Sciatic nerve (tissue), 2 donors: ENCODE measurements at places on chromosomes 2 and 18. TPM values are rescaled to one million over a fixed set of nuclear protein-coding genes. Genes with fewer than 3 reads are reported as not detected.
A peak's percentile ranks its signal among the peaks of the same experiment; 100 is the strongest.

GRCh38 chr2:55099878-55100820 is 49.9 kb upstream of the RTN4 start:
- DNase-seq, result no peak

GRCh38 chr18:76450452-76451395 is 44.3 kb downstream of the ZNF516 start:
- DNase-seq, result peak; percentile 79

The CIDEA gene
- total RNA-seq, result 5.0 TPM

GRCh38 chr2:4762951-4763376 is 929.2 kb upstream of the SOX11 start:
- DNase-seq, result no peak

DNA sequence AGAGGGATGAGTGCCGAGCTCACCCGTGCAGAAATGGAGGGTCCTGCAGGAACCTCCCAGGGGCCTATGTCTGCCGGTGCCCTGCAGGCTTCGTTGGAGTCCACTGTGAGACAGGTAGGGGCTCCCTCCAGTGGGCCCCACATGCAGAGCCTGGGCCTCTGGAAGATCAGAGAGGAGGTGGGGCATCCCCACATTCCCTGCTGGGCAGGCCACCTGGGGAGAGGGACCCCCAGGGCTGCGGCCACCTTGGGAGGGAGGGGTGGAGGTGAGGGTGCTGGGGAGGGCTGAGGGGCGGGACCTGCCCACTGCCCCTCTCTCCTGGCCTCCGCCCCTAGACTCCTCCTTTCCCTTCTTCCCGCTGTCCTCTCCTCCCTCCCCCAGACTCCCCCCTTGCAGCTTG is 38.5 kb downstream of the MTERF4 start:
- DNase-seq, result no peak

- DNase-seq, result no peak
These were observed 51.2 kb upstream of the GLI2 start for GRCh38 chr2:120684289-120685065.

DNA sequence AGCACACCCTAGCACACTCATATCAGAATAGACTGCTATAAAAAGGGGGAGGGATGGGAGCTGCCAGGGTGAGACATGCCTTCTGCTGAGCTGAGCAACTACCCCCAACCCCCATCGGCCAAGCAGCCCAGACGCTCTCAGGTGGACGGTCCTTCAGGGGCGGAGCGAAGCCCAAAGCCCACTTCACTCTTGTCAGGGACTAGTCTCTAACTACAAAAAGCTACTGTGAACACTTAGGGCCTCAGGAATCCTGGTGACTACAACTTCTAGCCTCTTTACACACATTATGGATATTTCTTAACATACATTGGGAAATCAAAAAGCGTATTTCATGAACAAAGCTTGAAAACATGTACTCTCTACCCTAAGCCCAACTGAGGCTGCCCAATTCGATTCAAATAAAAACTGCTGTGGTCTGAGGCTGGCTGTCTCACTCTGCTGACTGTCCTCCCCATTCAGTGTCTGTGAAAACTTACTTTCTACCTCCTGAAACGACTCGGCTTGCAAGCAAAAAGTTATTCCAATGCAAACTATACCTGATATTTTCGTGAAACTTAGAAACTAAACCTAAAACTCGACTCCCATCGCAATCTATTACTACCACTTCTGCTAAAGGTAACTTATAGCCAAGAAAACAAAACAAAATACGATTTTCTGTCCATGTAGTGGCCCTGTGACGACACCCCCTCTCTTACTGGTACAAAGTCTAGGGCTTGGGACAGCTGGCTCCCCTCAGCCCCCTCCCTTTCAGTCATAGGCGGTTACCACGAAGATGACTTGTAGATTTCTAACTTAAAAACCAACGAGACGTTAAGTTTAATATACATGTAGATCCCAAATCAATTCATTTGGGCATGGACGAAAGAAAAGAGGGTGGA is 1.2 kb downstream of the SERTAD2 start:
- no peak for DNase-seq

DNA sequence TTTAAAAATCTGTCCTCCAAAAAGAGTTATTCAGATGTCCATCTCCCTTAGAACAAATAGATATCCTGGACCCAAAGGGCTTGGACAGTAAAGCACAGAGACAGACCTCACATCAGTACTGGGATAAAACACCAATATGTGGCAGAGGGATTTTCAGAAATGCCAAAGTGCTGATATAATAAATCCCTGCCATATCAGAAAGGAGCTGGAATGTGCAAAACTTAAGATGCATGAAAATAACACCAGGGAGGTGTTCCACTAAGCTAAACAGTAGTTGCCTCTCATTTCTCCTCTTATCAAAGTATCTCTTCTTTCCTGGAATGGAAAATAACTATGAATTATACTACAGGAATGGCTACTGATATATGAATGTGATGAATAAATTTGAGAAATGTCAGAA is 13.2 kb downstream of the USP40 start:
- no peak for DNase-seq

The SPP2 gene
- not detected for total RNA-seq

The TPO gene
- 4.5 TPM for total RNA-seq

DNA sequence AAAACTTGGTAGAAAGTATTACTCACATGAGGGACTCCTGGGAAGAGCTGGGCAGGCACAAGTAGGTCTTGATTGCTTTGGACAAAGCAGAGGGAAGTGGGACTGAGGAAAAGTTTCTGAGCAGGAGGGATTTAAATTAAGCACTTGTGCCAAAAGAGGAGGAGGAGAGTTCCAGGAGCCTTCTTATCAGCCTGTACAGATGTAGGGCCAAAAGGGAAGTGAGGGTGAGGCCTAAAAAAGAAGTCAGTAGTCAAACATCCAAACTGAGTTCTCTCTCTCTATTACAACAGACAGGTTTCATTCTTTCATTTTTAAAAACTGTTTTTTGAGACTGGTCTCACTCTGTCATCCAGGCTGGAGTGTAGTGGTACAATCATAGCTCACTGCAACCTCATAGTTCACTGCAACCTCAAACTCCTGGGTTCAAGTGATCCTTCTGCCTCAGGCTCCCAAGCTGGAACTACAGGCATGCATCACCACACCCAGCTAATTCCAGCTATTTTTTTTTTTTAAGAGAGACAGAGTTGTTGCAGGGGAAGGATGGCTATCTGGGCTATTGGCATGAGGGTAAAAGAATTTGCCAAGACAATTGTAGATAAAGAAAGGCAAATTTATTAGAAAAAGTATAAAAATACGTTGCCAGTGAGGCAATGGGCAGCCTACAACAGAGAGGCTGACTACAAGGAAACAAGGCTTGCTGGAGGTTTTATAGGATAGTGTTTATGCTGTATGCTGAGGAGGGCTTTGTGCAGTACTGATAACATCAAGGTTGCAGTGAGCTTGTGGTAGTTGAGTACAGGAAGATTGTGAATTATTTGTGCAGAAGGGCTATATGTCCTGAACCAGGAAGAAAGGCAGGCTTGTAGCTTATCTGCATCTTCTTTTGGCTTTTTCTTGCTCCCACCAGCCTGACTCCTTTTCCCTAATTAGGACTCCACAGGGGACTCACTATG is 29.0 kb downstream of the CFAP210 start:
- no peak for DNase-seq

DNA sequence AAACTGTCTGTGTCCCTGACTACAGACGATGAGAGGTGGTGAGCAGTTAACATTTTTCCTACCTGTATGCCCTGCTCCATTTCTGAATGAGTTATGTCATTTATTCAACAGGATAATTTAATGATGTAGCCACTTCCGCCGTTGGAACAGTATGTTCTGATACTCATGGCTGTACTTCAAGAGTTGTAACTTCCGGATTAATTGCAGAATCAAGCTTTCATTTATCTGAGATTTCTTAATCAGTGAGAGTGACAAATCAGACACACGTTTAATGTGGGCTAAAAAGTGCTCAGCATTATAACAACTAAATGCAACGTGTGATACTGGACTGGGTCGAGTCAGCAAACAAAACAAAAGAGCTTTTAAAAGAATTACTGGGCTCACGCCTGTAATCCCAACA is 107.7 kb downstream of the KCTD1 start:
- DNase-seq, result no peak

DNA sequence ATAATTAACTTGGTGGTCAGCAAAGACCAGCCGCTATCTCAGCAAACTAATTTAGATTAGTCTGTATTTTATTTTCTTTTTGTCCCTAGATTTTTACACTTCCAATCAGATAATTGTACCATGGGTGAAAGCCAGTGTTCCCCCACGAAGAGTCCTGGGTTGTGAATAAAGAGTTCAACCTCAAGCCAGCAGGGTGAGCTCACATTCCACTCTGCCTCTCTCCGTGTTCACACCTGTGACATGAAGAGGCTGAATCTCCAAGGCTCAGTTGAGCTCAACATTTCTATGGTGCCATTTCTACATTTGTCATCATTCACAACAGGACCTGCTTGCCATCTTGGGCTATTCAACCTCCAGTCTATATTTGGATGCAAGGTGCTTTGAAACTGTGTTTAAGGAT is 771.5 kb downstream of the GALR1 start:
- DNase-seq, result no peak

- DNase-seq, result no peak
These were observed 48.6 kb downstream of the UGGT1 start for GRCh38 chr2:128139624-128140023.

DNA sequence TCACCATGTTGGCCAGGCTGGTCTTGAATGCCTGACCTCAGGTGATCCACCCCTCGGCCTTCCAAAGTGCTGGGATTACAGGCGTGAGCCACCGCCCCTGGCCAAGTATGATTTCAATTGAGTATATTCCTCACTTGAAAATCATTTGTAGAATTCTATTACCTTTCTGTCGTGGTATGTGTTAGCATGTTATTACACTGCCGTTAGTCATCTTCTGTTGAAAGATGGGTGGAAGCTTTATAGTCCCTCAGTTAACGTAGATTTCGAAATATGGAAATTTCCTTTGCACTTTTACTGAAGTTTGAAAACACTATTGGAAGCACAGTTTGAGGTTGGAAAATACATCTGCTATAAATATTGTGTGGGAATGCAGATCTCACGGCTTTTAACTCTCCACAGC is 14.7 kb downstream of the NIFK start:
- no peak for DNase-seq

DNA sequence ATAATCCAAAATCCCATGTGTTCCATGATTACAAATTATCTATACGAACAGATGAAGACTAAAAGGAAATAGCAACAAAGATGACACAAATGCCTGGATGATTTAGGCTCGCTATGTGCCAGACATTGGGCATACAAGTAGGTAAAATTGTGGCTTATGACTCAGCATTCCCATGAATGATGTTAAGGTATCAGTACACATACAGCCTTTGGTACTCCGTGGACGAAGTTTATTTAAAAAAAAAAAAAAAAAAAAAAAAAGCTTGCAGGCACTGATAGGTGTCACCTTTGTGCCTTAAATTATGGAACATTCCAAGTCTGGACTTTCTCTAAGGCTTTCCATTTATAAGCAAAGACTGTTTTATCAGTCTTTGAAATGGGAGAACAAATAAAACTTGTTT is 2.7 kb downstream of the CHAC2 start:
- no peak for DNase-seq

GRCh38 chr2:197943731-197944130 is 139.3 kb downstream of the PLCL1 start:
- no peak for DNase-seq

The EPB41L3 gene
- 73.1 TPM for total RNA-seq

GRCh38 chr2:126302043-126302442 is 353.9 kb upstream of the GYPC start:
- no peak for DNase-seq

GRCh38 chr2:43331422-43331821 is 105.0 kb upstream of the ZFP36L2 start:
- no peak for DNase-seq

- DNase-seq, result no peak
These were observed 5.1 kb upstream of the PAX8 start for GRCh38 chr2:113283704-113284284.

GRCh38 chr2:127128445-127128904 is 21.5 kb upstream of the BIN1 start:
- DNase-seq, result no peak

- DNase-seq, result no peak
These were observed 73.8 kb upstream of the TWIST2 start for GRCh38 chr2:238774071-238774470.

- DNase-seq, result no peak
These were observed 683 bp downstream of the GBX2 start for GRCh38 chr2:236167297-236168109.

The LINC00305 gene
- total RNA-seq, result not detected

The SPEG gene
- total RNA-seq, result 7.2 TPM

- DNase-seq, result no peak
These were observed 34.0 kb downstream of the TSHZ1 start for GRCh38 chr18:75244351-75245313.

The OXER1 gene
- 2.8 TPM for total RNA-seq

GRCh38 chr18:50298443-50299284 is 11.2 kb upstream of the CXXC1 start:
- DNase-seq, result no peak

The FOXI3 gene
- total RNA-seq, result not detected

GRCh38 chr18:47100212-47100831 is 50.0 kb downstream of the HDHD2 start:
- peak; percentile 66 for DNase-seq

GRCh38 chr2:126879348-126880298 is 19.1 kb upstream of the TEX51 start:
- peak; percentile 8 for DNase-seq

DNA sequence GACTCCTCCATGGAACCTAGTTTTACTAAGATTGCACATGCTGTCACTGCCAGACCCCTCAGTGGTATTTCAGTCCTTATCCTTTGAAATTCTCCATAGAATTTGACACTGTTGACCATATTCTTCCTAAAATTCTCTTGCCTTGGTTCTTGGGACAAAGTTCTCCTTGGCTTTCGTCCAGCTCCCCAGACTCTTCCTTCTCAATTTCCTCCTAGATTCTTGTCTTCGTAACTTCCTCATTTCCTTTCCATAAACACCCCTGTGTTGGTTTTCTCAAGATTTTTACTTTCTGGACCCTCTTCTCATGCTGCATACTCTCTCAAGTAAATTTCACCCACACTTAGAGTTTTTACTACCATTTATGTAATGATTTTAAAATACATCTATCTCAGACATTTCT is 96.6 kb upstream of the TWSG1 start:
- DNase-seq, result no peak

DNA sequence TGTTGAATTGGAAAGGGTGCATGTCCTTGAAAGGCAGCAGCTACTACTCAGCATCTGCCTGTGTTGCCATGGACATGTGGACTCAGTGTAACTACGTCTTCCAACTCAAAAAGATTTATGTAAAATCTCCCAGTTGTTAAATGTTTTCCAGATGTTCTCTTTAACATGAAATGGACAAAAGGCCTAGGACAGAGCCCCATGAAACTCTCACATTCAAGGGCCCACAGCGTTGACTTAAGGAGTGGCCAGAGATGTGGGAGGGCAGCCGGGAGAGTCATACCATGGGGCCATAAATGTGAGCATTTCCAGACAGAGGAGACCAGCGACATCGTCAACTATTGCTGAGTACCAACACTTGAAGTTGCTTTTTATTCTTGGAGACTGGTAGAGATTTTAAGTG is 9.9 kb downstream of the SLC3A1 start:
- DNase-seq, result no peak

GRCh38 chr2:215937190-215937589 is 76.2 kb downstream of the MREG start:
- no peak for DNase-seq
